Activated T-helper 9 cell treated with anti-CD3 and anti-CD28 coated beads, Interleukin-2, amount 50 U/mL, for 16 hours (primary cell): ENCODE measurements at places on chromosomes 11 and 22.

DNA sequence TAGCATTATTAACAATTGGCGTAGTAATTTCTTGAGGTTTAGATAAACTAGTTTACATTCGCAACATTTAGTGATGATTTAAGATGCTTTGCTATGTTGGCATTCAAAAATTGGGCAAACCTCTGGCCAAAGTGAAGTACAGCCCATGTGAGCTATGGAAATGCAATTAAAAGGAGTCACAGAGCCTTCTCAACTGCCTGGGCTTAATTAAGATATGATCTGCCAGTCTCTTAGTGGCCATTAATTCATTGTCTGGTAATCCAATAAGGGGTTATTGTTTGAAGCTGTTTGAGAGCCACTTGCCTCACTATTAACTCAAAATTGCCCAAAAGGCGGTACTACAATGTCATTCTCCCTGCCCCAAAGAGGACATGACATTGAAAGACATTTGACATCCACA is 608.9 kb downstream of the NTM start:
- no peak for DNase-seq

DNA sequence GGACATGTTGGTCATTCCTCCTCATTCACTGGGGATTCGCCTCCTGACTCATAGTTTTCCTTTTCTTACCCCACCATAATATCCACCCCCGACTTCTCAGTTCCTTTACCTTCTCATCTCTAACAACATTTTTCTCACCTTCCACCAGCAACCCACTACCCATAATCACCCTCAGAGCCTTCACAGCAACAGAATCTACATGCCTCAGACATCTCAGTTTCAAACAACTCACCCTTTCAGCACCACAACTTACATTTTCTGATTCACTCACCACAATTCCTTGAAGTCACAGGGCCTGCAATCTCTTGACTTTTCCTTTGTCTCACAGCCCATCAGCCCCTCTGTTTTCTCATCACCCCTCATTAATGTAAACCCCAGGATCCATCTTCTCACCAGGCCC is 2.3 kb upstream of the MTNR1B start:
- no peak for DNase-seq

- DNase-seq = no peak
Observed at GRCh38 chr11:79697905-79698304, 257.1 kb upstream of the TENM4 start.

DNA sequence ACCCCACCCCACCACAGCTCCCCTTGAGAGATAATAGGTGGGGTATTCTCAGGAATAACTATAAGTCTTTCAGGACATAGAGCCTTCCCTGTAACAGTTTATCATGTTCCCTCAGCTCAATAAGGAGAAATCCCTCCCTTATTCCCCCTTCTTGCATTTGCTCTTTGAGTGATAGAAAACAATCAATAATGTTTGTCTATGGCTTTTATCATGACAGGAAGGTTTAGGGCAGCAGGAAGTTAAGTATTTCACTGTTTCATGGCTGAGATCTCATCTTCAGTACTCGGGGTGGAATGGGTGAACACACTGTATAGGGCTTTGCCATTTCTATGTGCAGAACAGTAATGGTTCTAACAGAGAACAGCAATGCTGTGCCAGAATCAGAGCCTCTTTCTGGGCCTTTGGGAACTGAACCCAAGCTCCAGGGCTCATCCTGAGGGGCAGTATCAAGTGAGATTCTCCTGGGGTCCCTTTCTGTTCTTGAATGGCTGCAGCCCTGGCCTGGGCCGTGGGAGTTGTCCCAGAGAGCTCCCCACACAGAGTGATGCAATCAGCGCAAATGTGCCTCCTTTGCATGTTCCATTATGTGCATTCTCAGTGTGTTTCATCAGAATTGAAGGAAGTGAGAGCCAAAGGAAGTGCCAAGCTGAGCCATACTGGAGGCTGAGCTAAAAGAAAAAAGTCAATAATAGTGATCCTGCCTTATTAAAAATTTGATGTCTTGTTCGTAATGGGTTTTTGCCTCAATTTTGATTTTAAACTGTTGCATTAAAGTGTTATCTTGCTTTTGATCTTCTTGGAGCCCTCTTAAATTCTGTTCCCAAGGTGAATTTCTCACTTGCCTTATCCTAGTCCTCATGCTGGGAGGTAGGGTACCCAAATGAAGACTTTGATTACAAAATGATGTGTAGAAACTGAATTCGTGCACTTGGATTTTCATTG is 2.9 kb upstream of the CYP2R1 start:
- no peak for DNase-seq

DNA sequence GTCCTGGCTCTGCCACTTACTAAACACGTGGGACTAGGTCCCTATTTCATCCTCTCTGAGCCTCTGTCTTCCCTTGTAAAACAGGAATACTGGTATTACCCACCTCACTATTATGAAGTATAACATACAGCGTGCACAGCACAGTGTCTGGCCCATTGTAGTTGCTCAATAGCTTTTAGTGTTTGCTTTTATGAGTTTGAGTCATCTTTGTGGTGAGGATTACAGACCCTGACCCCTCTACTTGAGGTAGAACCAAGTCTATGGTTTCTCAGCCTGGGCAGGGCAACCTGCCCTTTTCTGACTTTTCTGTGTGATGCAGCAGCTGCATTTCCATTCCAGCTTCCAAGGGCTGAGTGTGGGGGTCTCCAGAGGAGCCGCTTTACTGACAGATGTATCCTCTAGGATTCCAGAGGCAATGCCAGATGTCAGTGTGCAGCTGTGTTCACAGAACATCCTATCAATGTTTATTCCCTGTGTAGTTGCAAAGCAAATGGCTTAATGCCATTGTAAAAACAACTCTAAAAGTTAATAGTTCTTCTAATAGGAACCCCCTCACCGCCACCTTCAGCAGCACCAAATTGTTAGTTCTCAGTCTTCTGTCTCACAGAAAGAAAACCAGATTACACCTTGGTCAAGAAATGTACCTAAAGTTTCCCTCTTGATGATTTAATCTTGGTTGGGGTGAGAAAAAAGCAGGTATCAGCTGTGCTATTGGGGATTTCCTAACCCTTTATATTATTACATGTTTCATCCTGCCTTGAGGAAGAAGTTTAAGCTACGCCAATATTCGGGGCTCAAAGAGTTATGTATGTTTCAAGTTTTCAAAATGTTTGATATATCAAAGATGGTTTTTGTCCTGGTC is 16.8 kb downstream of the PRR5L start:
- DNase-seq = no peak

DNA sequence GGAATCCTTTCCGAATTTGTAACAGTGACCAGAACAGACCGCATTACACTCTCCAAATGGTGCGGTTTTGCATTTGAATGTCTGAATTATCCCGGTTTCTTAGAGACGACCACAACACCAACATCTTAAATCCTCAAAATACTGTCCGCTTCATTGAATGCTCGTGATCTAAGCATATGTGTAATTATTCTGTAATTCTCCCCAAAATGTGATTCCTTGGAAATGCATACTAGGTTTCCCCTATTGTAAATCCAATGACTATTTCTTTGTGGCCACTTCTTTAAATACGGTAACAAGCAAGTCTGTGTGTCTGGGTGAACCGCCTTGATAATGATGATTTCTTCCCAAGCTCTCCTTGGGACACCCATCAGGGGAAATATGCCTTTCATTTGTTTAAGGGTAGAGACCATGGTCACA is 87.3 kb upstream of the DBX1 start:
- DNase-seq = no peak

DNA sequence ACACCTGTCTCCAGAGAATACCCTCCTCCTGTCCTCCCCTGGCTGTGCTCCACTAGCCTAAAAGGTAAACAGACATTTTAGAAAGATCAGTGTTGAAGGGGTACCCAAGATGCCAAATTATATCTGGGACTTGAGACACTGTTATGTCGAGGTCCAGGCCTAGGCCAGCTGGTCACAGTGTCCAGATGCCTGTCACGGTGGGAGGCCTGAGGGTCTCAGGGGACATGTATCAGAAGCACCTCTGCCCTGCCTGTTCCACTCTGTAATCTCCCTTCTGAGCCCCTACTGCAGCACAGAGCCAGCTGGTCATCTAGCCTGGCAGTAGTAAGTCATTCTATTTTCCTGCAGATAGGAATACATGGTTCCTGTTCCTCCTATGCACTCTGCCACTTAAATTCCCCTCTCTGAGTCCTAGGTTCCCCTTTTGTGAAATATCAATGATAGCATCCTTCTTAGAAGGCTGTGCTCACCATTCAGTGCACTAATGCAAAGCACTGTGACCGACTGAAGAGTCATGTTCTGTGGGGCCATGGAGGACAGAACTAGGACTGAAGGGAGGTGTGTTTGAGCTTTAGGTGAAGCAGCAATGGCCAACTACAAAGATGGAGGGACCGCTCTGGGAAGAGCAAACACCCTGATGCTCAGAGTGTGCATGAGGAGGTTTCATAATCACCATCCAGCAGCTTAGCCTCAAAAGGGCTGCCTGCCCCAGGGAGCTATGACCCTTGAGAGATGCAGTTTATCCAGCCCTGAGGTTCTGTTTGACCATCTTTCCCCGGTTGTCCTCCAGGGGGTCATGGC is 44.8 kb upstream of the TUB start:
- no peak for DNase-seq

- DNase-seq = no peak
Observed at GRCh38 chr22:35021161-35021560, 44.8 kb upstream of the ISX start.
